ENCODE measurements at places on chromosomes 11 and 22.

DNA sequence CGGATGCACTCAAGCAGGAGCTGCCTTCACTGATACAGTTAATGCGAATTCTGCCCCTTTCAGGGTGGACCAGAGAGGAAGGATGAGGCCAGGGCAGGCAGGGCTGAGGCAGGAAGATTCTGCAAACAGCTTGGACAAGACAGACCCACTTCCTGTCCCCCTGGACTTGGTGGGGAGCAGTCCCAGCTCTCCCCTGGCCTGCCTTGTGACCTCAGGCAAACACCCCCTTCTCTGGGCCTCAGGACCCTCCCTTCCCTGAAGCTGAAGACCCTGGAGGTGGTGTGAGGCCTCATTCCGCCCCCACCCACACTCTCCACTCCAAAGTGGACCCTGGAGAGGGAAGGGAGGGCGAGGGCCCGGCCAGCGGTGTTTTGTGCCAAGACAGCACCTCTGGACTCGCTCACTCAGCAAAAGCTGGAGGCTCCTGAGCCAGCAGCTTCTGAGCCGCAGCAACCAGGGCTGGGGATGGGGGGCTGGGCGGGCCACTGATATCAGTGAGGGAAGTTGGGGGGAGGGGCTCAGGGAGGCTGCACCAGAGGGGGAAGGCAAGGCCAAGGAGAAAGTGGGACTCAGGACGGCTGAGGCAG is 8.5 kb downstream of the RAB3IL1 start:
- DNase-seq = no peak

GRCh38 chr11:94786264-94787126 is 18.3 kb downstream of the AMOTL1 start:
- no peak for DNase-seq

GRCh38 chr22:45271667-45272201 is 13.0 kb upstream of the UPK3A start:
- no peak for DNase-seq

DNA sequence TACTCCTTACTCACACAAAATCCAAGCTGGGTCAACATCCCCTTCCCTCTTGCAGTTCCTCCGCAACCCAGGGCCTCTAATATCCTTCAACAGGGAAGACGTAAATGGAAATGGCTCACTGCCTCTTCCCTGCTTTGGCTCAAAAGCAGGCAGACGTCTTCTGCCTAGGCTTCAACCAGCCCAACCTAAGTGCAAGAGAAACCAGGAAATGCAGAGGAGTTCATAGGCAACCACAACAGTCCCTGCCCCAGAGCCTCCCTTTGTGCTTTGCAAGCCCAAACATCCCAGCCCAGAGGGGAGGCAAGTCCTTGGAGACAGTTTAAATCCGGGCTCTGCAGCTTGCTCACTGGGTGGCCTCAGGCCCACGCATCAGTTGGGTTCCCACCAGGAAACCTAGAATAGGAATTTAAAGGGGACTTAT is 33.3 kb downstream of the CD6 start:
- no peak for DNase-seq

- DNase-seq = no peak
Observed at GRCh38 chr11:11318961-11319360, 34.1 kb downstream of the CSNK2A3 start.

- DNase-seq = no peak
Observed at GRCh38 chr11:15276621-15277020, 161.9 kb downstream of the INSC start.

Data from activated CD4-positive, CD25-positive, alpha-beta regulatory T cell (primary cell).